ENCODE measurements at places on chromosomes 5 and 9. TPM values are rescaled to one million over a fixed set of nuclear protein-coding genes. Genes with fewer than 3 reads are reported as not detected.

DNA sequence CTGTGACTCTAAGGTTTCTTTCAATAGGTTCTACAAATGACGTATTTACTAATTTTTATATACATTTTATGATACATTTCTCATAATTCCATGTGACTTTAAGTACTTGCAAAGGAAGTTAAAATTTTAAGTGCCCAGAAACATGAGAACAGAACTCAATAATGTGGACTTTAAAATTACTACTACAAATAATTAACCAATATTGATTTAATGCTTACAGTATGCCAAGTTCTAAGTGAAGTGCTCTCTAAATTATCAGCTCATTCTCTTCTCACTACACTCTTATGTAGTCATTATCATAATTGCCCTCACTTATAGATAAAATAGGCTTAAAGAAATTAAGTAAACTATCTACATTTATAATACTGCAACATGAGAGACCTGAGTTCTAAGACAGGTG is 1690.7 kb upstream of the CDH9 start:
- DNase-seq = no peak

ELAVL2 gene
- 0.29 TPM for total RNA-seq

EDIL3 gene
- total RNA-seq = 6.8 TPM

ZFP37 gene
- total RNA-seq = 4.3 TPM

All from ureter (tissue), 1 donor.